Naive B cell (primary cell): ENCODE measurements at places on chromosomes 16 and 17. TPM values are rescaled to one million over a fixed set of nuclear protein-coding genes. Genes with fewer than 3 reads are reported as not detected.

DNA sequence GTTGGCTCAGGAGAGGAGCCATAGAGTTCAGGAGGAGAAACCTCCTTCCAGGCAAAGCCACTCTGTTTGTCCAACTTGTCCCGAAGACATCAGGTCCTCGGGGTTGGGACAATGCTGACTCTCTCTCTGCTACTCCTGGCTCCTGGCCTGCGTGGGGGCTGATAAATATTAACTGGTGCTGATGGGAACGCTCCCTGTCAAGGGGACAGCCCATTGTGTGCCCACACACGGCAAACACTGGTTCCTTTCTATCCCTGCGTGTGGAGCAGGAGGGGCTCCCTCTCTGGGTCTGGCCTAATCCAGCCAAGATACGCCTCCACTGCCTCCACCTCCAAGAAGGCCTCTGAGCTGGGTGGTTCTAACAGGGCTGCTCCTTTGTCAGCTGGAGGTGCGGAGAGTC, 4.4 kb downstream of the KIF19 start:
- peaks cover 35% of the 10 kb centered on the region for H3K27me3 ChIP-seq
- peaks cover 10% of the 10 kb centered on the region for H3K4me1 ChIP-seq
- no peaks in the 10 kb centered on the region for H3K36me3 ChIP-seq
- no peak overlapping the region for H3K4me3 ChIP-seq
- no peak for DNase-seq

- no peak for DNase-seq
- H3K27me3 ChIP-seq: peaks cover 77% of the 10 kb centered on the region
- peaks cover 19% of the 10 kb centered on the region for H3K4me1 ChIP-seq
- H3K4me3 ChIP-seq: no peak overlapping the region
- no peak overlapping the region for H3K27ac ChIP-seq
These were observed 1.9 kb downstream of the FOXL1 start for GRCh38 chr16:86580063-86580790.

DNA sequence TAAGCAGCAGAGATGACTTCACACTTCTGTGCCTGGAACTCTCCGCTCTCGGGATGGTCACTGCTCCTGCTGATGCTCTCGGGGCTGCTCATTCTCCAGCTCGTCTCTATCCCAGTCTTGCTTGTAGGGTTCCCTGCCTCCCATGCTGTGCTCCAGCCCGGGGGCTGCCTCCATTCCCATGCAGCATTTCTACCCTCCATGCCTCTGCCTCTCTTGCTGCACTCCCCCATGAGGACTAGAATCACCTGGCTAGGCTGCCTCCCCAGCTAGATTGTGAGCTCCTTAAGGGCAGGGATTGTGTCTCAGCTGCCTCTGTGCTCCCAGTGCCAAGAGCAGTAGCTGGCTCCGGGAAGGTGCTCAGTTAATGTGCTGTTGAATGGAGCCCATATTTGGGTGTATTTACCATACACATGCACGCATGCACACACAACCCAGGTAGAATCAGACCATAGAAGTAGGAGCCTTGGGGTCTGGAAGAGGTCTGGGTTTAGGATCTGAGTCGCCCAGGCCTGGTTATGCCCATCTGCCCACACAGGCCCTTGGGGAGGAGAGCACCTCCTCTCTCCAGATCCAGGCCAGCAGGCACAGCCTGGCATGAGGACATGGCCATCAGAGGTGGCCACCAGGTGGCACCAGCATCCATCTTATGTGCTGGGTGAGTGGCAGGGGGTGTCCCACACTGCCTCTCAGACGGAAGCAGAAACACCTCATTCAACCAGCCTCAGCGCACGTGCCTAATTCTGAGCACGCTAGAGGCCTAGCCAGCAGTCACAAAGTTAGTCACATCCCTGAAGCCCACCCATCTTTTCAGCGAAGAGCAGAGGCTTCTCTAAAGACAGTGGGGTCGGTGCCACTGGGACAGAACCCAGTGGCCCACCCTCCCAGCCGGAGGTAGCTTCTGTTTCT, 9.3 kb downstream of the GIT1 start:
- H3K4me1 ChIP-seq: peaks cover 22% of the 10 kb centered on the region
- H3K27ac ChIP-seq: peak overlapping the region; percentile 85
- no peaks in the 10 kb centered on the region for H3K27me3 ChIP-seq
- no peak overlapping the region for H3K4me3 ChIP-seq
- peaks cover 8% of the 10 kb centered on the region for H3K36me3 ChIP-seq

GRCh38 chr17:11899537-11899942, 97.7 kb downstream of the ZNF18 start:
- H3K4me1 ChIP-seq: no peaks in the 10 kb centered on the region
- H3K27ac ChIP-seq: no peak overlapping the region
- H3K27me3 ChIP-seq: peaks cover 9% of the 10 kb centered on the region
- no peak for DNase-seq
- H3K36me3 ChIP-seq: no peaks in the 10 kb centered on the region
- H3K4me3 ChIP-seq: no peak overlapping the region

CASKIN1 gene
- polyA plus RNA-seq: not detected
